Gastroesophageal sphincter (tissue), 4 donors: ENCODE measurements at places on chromosomes 7 and 10. TPM values are rescaled to one million over a fixed set of nuclear protein-coding genes. Genes with fewer than 3 reads are reported as not detected.

GRCh38 chr7:31102973-31103850, 51.1 kb downstream of the ADCYAP1R1 start:
- no peak for ATAC-seq
- no peak overlapping the region for H3K4me3 ChIP-seq
- H3K27me3 ChIP-seq, result peaks cover 6% of the 10 kb centered on the region

Gene FANK1
- total RNA-seq, result 0.81 TPM

DNA sequence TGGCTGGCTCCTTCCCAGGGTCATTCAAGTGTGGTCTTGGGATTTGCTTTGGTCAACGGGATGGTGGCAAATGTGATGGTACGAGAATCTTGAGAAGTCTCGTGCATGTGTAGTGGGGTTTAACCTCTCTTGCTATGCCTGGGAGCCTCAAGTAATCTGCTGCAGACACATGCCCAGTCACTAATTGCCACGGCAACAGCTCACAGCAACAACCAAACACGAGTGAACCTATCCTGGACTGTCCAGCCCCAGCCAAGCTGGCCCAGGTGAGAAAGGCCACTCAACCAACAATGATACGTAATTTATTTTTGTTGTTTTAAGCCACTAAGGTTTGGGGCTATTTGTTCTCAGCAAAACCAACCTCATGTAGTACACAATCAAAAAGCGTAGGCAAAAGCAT, 38.1 kb upstream of the DDC start:
- H3K27me3 ChIP-seq, result no peaks in the 10 kb centered on the region
- no peak overlapping the region for H3K4me3 ChIP-seq
- H3K4me1 ChIP-seq, result no peaks in the 10 kb centered on the region
- peaks cover 80% of the 10 kb centered on the region for H3K36me3 ChIP-seq
- no peak for ATAC-seq

- no peaks in the 10 kb centered on the region for H3K4me1 ChIP-seq
- H3K27ac ChIP-seq, result no peak overlapping the region
- no peaks in the 10 kb centered on the region for H3K27me3 ChIP-seq
Measured at GRCh38 chr10:19983880-19984565, 167.8 kb downstream of the PLXDC2 start.

Gene AIMP2
- total RNA-seq, result 42.6 TPM

DNA sequence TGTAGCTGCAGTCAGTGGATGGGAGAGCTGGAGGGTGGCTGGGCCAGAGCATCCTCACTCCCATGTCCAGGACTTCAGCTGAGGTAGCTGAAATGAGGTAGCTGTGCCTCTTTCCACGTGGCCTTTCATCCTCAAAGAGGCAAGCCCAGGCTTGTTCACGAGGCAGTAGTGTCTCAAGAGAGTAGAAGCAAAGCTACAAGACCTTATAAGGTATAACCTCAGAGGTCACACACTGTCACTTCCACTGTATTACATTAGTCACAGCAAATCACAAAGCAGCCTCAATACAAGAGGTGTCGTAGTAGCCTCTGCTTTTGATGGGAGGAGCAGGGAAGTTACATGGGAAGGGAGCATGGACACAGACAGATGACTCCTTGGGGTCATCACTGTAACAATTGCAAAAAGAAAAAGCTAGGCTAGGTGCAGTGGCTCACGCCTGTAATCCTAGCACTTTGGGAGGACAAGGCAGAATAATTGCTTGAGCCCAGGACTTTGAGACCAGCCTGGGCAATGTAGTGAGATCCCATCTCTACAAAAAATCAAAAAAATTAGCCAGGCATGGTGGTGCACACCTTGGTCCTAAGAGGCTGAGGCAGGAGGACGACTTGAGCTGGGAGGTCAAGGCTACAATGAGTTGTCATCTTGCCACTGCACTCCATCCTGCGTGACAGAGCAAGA, 97.5 kb downstream of the SKIDA1 start:
- ATAC-seq, result no peak
- no peak overlapping the region for H3K27ac ChIP-seq
- no peaks in the 10 kb centered on the region for H3K4me1 ChIP-seq
- H3K4me3 ChIP-seq, result no peak overlapping the region
- no peaks in the 10 kb centered on the region for H3K36me3 ChIP-seq

DNA sequence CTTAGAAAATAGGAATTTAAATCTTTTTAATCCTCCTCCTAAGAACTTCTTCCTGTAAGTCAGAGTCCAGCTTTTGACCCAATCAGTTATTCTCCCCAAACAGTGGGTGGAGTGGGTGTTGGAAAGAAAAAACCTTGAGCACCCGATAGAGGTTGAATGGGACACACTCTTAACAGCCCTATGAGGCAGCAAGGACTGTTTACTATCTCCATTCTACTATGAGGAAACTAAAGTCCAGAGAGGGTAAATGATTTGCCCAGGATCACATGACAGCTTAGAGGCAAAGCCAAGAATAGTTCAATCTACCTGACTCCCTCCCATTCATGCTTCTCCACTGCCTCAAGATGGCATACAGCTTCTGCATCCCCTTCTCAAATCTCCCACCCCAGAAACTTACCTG, 57.6 kb upstream of the SLC35B4 start:
- H3K27me3 ChIP-seq, result peaks cover 38% of the 10 kb centered on the region
- ATAC-seq, result no peak
- no peak overlapping the region for H3K4me3 ChIP-seq
- no peaks in the 10 kb centered on the region for H3K36me3 ChIP-seq
- H3K27ac ChIP-seq, result no peak overlapping the region
- H3K4me1 ChIP-seq, result peaks cover 5% of the 10 kb centered on the region

- no peaks in the 10 kb centered on the region for H3K36me3 ChIP-seq
- no peaks in the 10 kb centered on the region for H3K27me3 ChIP-seq
- peak overlapping the region; percentile 63 for H3K27ac ChIP-seq
- ATAC-seq, result peak; percentile 46
- H3K4me1 ChIP-seq, result no peaks in the 10 kb centered on the region
Measured at GRCh38 chr7:30707391-30708357, 25.4 kb upstream of the CRHR2 start.

Gene DKK1
- not detected for total RNA-seq

Gene MYH16
- total RNA-seq, result not detected
